ENCODE measurements at places on chromosomes 1 and 21.
A peak's percentile ranks its signal among the peaks of the same experiment; 100 is the strongest.

- no peak for DNase-seq
Measured at GRCh38 chr21:36079010-36079649, 9.3 kb downstream of the CBR1 start.

- no peak for DNase-seq
Measured at GRCh38 chr1:226862890-226863289, 7.5 kb upstream of the PSEN2 start.

DNA sequence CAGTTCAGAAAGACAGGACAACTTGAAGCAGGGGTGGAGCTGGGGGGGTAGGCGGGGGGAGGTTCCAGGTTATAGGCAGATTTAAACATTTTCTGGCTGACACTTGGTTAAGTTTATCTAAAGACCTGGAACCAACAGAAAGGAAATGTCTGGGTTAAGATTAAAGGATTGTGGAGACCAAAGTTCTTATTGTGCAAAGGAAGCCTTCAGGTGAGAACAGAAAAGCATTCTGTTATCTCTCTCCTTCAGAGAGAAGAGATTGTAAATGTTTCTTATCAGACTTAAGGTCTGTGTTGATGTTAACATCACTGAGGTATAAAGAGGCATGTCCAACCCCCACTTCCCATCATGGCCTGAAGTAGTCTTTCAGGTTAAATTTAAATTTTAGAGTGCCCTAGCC is 3.7 kb upstream of the ACADM start:
- no peak for DNase-seq

DNA sequence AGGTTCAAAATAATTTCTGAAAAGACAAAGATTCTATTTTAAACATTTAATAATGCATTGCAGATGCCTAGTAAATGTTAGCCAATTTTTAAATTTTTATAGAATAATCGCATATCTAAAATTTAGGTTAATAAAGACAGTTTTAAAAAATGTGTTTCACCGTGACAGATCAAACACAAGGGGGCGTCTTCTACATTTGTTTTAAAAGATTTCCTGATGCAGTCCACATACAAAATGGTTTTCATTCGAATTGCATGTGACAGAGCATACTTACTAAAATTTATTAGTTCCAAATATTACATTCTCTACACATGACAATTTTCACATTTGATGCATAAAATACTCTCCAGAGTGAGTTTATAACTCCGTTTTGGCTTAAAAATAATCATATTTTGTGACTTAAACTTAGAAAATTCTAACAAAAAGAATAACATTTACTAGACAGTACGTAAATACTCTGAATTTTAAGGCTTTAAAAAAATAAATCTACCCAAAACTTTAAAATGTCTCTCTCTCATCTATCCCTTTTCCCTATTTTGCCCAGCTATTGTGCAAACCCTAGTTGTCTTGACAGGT is 75.5 kb downstream of the ADAMTS1 start:
- DNase-seq = no peak

DNA sequence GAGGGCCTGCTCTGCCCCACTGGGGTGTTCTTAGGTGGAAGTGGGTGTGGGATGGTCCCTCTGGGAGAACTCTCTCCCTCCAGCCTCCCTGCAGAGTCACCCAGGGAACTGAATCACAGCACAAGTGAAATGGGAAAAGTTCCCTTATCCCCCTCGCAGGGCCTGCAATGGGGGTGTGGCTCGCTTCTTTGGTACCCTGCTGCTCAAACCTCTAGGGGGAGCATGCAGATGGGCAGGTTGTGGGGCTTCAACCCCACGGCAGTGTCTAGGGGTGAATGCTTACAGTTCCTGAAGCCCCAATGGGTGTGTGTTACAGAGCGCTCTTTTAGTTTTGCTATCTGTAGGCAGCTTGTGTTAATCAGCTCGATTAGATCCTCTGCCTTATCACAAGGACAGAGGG is 59.0 kb upstream of the TINAGL1 start:
- no peak for DNase-seq

- no peak for DNase-seq
Measured at GRCh38 chr1:180603223-180603849, 28.5 kb upstream of the XPR1 start.

- peak; percentile 93 for DNase-seq
Measured at GRCh38 chr1:109640285-109640865, 15.5 kb upstream of the GSTM4 start.

DNA sequence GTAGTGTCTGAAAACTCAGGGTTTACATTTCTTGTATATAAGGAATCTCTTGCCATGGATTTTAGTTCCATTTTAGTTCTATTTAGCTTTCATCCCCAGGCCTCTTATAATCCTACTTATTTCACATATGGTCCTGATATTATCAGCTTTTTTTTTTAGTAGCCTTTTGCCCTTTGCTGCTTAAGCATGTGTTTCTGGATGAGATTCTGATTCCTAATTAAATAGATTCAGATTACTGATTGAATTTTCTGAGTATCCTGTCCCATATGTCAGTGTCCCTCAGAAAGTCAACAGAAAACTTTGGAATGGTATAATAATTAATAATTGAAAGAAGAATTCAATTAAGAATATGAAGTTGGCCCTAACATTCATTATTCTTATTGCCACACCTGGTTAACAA is 134.7 kb upstream of the HOOK1 start:
- DNase-seq = no peak

DNA sequence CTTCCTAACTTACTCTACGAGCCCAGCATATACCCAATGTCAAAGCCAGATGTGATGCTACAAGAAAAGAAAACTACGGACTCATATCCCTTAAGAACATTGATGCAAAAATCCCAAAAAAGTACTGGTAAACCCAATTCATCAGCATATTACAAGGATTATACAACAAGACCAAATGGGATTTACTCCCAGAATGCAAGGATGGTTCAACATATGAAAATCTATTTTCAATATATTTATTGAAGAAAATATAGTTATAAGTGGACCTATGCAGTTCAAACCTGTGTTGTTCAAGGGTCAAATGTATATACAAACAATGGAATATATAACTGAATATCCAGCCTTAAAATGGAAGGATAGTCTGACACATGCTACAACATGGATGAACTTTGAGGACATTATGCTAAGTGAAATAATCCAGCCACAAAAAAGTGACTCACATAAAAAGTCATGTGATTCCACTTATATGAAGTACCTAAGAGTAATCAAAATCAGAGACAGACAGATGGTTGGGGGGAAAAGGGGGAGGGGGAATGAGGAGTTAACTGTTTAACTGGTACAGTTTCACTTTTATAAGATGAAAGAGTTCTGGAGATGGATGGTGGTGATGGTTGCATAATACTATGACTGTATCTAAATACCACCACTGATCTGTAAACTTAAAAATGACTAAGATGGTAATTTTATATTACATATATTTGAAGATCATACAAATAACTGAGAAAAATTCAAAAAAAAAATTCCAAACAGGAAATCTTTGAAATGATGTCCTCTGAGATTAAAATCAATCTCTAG is 3.7 kb upstream of the KLF18 start:
- no peak for DNase-seq

DNA sequence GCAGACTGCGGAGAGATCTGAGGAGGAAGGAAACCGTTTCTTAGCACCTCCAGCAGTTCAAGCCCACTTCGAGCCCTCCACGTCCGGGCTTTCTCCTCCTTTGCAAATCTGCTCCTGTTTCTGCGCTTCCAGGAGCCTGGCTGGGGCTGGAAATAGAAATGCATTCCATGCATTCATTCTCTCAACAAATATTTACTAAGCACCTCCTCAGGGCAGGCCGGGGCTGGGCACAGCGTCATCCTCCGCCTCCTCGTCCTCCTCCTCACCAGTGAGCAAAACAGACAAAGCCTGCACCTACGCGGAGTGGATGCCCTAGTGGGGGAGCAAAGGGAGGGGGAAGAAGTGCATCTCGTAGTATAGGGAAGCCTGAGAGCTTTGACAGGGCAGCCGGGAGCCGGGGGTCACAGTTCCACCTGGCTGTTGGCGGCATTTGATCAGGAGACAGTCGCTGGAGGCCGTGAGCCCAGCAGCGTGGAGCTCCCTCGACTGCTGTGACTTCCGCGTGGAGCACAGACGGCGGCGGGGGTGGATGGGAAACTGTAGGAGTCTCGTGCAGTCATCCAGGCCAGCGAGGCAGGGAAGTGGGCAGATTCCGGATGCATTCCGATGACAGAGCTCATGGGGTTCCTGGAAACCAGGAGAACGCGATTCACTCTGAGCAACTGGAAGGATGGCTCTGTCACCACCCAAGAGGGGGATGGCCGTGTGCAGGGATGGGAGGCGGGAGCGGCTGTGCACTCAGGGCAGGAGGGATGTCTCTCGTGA is 93.5 kb downstream of the SIK1 start:
- no peak for DNase-seq

DNA sequence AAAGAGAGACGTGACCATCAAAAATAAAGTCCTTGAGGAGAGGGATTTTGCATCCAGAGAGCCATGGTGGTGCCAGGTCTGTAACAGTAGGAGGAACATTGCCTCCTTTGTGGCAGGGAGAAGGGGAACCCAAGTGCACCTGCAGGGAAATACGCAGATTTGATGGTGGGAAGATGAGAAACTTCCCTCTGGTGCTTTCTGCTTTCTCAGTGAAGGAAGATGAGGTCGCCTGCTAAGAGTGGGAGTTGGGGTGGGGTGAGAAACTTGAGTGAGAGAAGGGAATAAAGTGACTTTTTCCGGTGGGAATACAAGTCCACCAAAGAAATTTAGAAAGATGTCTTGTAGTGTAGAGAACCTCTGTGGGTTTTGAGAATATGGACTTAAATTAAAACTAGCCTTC is 9.1 kb downstream of the PLA2G4A start:
- no peak for DNase-seq

DNA sequence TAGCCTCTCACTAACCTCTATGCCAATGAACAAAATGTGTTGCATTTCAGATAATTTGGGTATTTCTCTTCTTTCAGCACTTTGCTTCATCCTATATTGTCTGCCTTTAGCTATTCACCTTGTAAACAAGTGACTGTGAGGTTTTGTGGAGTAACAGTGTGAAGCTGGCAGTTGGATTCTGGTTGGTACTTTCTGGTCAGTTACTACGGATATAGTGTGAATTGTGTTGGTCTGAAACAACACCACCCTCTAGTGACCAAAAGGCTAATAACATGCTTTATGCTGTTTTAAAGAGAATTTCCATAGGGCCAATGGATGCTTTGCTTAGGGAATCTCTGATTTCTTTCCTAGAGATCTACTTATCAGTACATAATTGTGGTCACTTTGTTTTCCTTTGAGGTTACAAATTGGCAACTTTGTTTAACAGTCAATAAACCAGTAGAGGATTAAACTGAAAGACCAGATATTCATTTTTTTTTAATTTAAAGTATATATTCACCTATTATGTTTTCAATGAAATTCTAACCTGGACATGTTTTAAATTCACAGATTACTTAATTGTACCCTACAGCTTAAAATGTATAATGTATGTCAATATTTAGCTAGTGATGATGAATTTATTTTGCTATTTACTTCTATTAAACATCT is 2.5 kb upstream of the PTGER3 start:
- no peak for DNase-seq

GRCh38 chr1:241688940-241689368 is 36.9 kb downstream of the WDR64 start:
- DNase-seq = no peak

DNA sequence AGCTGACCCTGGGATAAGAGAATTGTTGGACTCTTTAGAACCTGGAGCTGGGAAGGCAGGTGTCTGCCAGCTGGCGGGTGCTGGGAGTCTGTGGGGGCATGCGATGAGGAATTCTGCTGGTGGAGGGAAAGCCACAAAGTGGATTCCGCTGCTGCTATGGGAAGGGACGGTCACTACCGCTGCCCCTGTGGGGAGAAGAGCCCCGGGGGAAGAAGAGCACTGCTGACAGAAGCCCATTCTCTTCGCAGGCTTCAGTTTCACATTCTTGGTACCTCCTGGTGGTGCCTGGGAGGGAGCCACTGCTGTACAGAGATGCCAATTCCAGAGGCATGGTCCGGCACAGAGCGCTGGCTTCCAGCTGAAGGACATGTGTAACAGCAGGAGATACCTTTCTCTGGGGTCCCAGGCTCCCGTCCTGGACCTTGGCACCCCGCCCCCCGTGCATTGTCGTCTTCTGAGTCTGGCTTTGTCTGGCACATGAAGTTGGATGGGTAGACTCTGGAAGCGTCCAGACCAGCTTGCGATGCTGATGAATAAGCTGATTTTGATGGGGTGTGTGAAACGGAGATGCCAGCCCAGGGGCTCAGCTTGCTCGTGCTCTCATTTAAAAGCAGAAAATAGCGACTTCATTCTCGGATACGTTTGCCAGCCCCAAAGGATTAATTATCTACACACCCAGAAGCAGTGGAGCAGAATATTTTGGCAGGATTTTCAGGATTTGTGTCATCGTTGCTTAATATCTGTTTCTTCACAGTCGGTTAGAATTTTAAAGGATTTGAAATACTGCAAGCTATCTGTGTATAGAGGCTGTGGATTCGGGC is 13.2 kb downstream of the PDXK start:
- DNase-seq = no peak

- DNase-seq = no peak
Measured at GRCh38 chr1:180630408-180631193, 1.2 kb upstream of the XPR1 start.

DNA sequence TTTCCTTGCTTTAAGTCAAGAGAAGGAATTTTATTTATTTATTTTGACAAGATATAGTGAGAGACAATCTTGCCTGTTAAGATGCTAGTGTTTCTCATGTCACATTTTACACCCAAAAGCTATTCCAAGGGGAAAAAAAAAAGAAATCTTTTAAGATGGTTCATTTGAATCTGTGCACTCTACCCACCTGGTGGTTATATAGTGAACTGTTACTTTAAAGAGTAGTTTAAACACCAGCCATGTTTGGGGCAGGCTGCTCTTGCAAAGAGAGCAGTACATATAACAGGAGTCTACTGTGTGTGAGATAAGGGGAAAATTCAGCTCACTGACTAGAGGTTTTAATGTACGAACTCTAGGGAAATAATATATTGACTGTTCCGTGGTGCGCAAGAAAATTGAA is 3.3 kb upstream of the ELAVL4 start:
- DNase-seq = no peak

DNA sequence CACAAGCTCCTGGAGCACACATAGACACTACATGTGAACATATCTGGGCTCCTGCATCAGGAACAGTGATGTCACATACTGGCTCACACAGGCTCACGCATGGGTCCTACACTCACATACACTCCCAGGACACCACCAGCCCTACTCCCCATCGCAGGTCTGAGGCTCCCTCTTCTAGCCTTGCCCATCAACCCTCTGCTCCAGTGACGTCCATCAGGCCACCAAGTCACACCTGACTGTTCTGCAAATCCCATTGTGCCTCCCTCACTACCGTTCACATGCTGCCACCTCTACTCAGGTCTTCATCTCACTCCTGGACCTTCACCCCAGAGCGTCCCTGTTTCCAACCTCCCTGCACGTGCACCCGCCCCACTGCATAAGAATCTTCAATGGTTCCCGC is 18.1 kb downstream of the TFAP2E start:
- DNase-seq = no peak

- peak; percentile 65 for DNase-seq
Measured at GRCh38 chr1:211738691-211739301, 63.4 kb upstream of the NEK2 start.
